ENCODE measurements at places on chromosomes 7 and 10.

DNA sequence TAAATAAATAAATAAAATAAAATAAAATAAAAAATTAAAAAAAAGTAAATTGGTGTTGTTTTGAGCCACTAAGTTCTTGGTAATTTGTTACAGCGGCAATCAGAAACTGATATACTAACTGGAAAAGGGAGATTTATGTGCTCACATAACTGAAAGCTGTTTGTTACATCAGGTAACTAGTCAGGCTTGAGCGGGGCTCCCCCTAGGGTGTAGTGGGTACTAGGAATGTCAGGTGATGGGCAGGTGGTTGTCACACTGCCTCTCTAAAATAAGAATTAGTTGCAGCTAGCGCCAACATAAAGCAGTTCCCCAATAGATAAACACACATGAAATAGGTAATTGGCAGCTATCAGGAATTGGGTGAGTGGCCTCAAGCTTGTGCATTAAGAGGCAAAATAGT is 1336.9 kb downstream of the XPNPEP1 start:
- no peak for DNase-seq

- DNase-seq = no peak
Observed at GRCh38 chr7:46811529-46811928, 770.4 kb downstream of the TNS3 start.

- DNase-seq = no peak
Observed at GRCh38 chr7:99267481-99267840, 5.2 kb upstream of the MYH16 start.

DNA sequence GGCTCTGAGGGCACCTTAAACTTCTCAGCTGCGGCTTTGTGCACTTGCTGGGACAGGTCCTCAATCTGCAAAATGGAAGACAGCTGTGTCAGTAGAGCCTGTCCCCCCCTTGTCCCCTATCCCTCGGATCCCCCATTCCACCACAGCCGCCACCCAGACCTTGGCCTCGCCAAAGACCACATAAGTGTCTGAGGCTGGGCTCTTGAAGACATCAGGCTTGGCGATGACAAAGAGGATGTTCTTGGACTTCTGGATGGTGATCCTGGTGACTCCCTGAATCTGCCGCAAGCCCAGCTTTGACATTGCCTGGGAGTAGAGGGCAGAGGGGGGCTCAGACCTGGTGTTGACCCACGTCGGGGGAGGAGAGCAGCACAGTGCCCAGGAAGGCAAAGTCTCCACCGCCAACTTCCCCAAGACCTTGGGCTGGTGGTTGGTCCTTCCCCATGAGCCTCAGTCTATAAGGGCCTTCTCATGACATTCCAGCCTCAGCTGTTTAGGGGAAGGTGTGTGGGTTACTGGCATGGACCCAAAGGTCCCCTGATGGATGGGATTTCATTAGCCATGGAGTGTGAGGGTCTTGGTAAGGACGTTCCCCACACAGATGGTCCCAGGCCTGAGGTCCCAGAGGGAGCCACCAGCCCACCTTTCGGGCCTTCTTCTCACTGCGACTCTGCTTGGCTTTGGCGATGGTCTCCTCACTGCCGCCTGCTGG is 7.7 kb downstream of the NACAD start:
- DNase-seq = no peak

- no peak for DNase-seq
Observed at GRCh38 chr7:25124465-25125136, 459 bp downstream of the CYCS start.

DNA sequence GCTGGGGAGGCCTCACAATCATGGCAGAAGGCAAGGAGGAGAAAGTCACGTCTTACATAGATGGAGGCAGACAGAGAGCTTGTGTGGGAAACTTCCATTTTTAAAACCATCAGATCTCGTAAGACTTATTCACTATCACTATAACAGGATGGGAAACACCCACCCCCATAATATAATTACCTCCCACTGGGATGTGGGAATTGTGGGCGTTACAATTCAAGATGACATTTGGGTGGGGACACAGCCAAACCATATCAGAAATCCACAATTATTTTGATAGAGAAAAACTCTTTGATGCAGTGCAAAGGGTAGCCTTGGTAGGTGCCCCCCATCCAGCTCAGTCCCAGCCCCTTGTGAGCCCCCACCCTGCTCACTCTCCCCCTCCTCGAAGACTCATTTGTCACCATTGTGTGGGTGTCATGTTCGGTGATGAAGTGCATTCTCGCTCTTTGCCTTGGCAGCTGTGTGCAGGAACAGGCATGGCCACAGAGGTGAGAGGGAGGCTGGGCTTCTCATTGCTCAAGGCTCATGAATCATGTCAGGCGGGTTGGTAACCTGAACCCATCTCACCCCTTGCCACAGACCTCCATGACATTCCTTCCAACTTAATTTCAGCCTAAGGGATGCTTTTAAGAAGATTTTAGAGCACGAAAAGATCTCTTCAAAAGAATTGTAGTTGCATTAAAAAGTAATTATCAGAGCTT is 75.9 kb downstream of the BUB3 start:
- DNase-seq = no peak

- no peak for DNase-seq
Observed at GRCh38 chr7:14598978-14599377, 303.6 kb downstream of the DGKB start.

- DNase-seq = no peak
Observed at GRCh38 chr7:3437467-3437866, 136.4 kb downstream of the SDK1 start.

DNA sequence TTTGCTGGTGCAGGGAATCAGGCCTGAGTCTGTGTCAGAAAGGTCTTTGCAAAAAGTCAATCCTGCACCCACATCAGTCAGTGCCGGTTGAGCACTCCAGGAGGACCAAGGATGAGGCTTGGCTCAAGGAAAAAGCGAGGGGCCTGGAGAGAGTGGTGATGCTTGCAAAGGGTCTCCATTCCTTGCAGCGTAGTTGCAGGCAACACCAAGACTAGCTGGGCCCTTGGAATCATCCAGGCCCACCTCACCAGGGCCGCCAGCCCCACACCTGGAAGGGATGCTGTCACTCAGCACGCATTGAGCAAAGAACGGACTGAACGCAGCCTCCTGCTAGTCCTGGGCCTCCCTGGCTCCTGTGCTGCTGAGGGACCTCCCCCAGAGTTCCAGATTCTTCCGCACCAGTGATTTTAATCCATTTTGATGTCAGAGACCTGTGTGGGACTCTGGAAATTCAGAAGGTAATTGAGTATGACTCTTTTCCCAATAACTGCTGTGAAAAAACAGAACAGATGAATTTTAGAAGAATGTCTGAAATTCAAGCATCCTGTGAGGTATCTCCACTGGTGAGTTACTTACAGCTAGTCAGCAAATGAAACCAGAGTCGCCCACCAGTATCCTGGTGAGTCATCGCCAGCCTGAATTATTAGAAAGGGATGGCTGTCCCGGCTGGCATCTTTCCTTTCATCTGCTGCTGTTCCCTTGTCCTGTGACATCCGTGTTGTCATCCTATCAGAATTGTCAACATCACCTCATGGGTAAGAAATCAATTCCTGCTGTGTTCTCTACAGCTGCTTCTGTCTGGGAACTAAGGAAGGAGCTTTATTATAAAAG is 150.8 kb upstream of the NPS start:
- no peak for DNase-seq

GRCh38 chr10:90999512-91000172 is 78.8 kb upstream of the ANKRD1 start:
- DNase-seq = no peak

DNA sequence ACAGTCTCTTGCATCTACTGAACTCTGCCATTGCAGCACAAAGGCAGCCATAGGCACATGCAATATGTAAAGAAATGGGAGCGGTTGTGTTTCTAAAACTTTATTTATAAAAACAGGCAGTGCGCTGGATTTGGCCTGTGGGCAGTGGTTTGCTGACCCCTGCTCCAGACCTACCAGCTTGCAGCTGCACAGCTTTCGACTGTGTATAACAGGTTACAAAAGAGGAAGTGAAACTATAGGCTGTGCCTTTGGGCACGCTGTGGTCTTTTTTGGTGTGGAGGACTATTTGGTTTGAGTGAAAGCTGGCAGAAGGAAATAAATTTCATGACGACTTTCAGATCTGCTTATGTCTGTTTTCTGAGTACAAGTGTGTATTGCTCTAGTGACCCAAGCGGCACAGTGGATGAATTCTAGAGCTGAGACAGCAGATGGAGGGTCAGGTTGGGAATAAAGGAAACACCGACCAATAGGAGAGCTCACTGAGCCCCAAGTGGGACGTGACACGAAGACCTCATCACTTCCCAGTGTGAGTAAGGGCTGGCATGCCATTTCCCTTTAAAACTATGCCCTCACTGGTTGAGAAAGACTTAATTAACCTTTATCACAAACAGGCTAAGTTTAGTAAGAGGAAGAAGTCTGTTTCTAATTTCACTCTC is 152.7 kb downstream of the ANK3 start:
- no peak for DNase-seq

DNA sequence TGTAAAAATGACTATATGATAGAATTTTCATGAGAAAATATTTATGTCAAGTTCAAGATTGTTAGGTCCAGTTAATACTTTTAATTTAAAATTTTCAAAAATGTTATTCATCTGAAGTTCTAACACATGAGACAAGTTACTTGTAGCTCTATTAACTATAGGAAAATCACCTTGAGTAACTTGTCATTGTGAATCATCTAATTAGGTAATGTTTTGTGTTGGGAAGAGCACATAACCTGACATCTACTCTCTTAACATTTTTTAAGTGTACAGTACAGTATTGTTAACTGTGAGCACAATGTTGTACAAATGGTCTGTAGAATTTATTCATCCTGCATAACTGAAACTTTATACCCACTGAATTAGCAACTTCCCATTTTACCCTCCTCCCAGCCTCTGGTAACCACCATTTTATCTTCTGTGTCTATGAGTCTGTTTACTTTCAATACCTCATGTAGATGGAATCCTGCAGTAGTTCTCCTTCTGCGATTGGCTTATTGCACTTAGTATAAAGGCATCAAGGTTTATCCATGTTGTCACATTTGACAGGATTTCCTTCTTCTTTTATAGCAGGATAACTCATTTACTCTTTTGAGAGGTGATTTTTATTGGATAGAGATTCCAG is 54.6 kb downstream of the ARL4A start:
- DNase-seq = no peak

DNA sequence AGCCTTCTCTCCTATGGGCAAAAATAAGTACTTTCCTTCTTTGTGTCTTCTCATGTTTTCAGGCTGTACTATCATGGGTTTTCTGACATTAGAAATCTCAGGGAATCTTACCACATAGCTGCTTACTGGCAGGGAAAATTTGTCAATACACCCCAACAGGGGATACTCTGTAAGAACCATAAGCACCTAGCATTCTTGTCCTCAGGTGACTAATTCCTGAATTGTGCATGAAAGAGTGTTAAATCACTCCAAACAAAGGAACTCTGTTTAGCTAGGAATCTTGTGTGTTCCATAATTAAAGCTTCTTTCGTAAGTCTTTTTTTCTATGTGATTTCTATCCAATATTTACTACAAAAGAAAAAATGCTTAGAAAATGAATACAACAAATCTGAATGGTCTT is 206.7 kb upstream of the POT1 start:
- DNase-seq = no peak

- DNase-seq = no peak
Observed at GRCh38 chr10:100368721-100369120, 21.7 kb downstream of the SCD start.

- no peak for DNase-seq
Observed at GRCh38 chr7:117143066-117143465, 179.8 kb downstream of the WNT2 start.

Data from stimulated activated CD4-positive, alpha-beta T cell treated with anti-CD3 and anti-CD28 coated beads, Interleukin-15, amount 100 ng/mL, for 1 hour (primary cell).